ENCODE measurements at places on chromosomes 7 and 10. TPM values are rescaled to one million over a fixed set of nuclear protein-coding genes. Genes with fewer than 3 reads are reported as not detected.

- no peak for DNase-seq
Observed at GRCh38 chr7:18590241-18590640, 94.7 kb downstream of the HDAC9 start.

GRCh38 chr10:106795619-106796018 lies 368.9 kb downstream of the SORCS1 start:
- DNase-seq: peak; percentile 4

DNA sequence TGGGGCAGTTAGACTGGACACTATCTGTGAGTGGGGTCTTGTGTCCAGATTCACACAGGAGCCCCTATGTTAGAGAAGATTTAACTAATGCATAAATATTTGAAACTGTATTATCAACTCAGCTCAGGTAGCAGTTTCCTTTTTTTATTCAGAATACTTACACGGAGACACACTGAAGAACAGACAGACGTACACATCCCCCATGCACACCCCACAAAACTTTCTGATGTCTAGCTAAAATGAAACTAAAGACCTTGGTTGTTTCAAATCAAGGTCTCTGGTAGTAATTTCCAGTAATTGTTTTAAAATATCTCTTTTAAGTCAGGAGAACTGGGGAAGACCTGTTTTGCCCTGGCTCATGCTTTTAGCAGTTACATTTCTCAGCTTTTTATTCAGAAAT lies 55.7 kb upstream of the PRKCQ start:
- DNase-seq: no peak

The FGFBP3 gene
- 3.2 TPM for polyA plus RNA-seq

- DNase-seq: no peak
Observed at GRCh38 chr10:27741173-27742091, 4.2 kb downstream of the MKX start.

- peak; percentile 3 for DNase-seq
Observed at GRCh38 chr10:111323389-111323966, 246.6 kb downstream of the ADRA2A start.

- DNase-seq: no peak
Observed at GRCh38 chr10:111944331-111944730, 239.2 kb downstream of the GPAM start.

DNA sequence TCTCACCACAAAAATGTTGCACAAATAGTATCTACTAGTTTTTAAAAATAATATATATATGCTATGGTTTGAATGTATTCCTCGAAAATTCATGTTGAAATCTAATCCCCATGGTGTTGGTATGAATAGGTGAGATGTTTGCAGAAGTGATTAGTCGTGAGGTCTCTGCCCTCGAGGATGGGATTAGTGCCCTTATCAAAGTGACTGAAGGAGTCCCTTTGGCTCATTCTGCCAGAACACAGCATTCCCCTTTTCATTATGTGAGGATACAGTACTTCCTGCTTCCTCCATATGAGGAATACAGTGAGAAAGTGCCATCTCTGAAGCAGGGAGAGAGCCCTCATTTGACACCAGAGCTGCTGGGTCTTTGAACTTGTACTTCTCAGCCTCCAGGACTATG lies 777.5 kb upstream of the LRRTM3 start:
- DNase-seq: no peak

DNA sequence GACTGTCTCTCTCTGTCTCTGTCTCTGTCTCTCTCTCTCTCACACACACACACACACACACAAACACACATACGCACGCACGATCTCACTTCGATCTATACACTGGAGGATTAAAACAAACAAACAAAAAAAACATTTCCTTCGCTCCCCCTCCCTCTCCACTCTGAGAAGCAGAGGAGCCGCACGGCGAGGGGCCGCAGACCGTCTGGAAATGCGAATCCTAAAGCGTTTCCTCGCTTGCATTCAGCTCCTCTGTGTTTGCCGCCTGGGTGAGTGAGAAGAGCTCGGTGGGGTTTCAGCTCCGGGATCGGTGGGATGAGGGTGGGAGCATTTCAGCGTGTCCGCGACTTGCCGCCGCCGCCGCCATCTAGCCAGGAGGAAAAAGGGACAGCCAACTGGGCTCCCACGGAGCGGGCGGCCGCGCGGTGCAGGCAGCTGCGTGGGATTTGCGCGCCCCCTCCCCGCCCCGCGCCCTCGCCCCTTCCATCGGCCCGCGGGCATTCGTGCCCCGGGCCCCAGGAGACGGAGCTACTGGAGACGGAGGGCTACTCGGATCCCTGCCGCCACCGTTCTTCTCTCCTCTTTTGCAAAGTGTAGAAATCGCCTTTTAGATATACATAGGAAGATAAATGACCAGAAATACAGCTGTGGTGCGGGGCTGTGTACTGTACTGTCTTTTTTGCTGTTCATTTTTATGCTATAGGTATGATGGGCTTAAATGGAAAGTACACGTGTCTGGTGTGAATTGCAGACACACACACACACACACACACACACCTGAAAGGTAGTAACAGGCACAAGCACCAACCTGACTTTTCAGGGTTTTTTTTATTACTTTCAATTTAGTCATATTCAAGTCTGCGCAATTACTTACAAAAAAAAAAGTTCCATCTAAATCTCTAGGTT lies 581 bp downstream of the PTPRZ1 start:
- DNase-seq: no peak

The TBATA gene
- polyA plus RNA-seq: not detected

The CTAGE8 gene
- not detected for polyA plus RNA-seq

- DNase-seq: peak; percentile 29
Observed at GRCh38 chr10:117374506-117375359, 507 bp downstream of the PDZD8 start.

DNA sequence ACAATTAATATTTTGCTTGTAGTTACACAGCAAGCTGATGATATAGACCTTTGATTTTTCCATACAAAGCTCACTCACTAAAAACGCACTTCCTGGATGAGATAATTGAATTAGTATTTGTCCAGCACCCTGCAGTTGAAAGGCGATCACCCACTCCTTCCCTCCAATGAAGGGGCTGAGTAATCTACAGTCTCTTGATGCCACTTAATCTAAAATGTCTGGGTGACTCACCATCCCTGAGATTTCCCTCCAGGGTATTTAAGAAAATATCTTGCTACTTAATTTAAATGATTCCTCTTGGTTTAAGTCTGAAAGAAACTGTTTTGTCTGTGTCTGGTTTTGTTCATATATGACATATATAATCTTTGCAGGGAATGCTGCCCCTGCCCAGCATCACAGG lies 515.3 kb downstream of the GRID1 start:
- no peak for DNase-seq

- DNase-seq: no peak
Observed at GRCh38 chr7:139541600-139542307, 18.3 kb downstream of the CLEC2L start.

The KCNMA1 gene
- 36.7 TPM for polyA plus RNA-seq

DNA sequence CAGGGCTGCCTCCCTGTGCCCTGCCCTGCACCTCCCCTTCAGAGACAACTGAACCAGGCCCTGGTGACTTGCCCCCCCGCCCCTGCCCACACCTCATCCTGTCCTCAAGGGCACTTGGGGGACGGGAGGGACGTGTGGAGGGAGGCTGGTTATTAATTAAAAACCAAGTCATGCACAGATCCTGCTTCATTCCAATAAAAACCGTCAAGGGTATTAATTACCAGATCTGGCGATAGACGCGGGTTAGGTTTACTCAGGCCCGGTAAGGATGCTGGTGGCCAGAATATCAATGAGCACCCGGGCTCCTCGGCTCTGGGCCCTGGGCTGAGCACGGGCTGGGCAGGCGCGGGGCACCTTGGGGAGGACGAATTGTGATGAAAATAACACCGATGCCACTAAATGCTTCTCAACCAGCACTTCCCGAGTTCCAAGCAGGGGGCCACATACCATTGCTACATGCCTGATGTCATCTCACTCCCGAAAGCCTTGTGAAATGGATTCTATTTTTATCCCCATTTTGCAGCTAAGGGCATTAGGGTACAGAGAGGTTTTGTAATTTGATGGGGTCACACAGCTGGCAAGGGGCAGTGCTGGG lies 24.5 kb upstream of the GTF2IRD1 start:
- DNase-seq: no peak

DNA sequence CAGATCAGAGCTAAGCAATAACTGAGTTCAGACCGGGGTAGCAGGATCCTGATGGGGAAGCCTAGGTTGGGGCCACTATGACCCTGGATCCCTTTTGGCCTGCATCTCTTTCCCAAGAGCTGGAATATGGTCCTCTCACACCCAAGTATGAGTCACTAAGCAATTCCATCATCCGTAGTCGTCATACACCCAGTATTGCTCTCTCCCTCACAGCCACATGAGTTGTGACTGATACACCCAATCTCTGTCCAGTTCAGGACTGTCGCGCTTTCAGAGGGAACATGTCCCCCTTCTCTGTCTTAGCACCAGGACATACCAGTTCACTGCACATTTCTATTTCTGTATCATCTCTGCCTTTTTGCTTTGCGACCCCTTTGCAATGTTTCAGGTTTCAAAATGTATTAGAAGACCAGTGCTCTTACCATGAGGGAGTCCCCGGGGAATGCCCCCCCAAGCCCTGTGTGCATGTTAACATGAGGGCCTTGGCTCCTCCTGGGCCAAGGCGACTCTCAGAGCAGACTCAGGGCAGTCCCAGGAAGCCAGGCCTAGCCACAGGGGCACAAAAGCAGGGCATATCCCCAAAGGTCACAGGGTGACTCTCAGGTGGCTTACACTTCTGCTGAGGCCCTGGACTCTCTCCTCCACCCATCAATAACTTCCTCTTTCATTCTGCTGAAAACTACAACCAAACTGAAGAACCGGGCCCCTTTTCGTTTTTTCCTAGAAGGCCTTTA lies 75.3 kb upstream of the SAMD8 start:
- no peak for DNase-seq
